Keratinocyte (primary cell): ENCODE measurements at places on chromosomes 5 and 9. TPM values are rescaled to one million over a fixed set of nuclear protein-coding genes. Genes with fewer than 3 reads are reported as not detected.

The TSSK1B gene
- polyA plus RNA-seq = 0.02 to 0.07 TPM (median 0.05 TPM) in 3 replicates

- no peak for DNase-seq
These were observed 10.2 kb downstream of the ADRB2 start for GRCh38 chr5:148836272-148837250.

The CCDC187 gene
- polyA plus RNA-seq = 0.03 to 0.04 TPM in 2 of 3 replicates, not detected in the other

- DNase-seq = no peak
These were observed 516 bp downstream of the MRPL41 start for GRCh38 chr9:137552022-137552768.

DNA sequence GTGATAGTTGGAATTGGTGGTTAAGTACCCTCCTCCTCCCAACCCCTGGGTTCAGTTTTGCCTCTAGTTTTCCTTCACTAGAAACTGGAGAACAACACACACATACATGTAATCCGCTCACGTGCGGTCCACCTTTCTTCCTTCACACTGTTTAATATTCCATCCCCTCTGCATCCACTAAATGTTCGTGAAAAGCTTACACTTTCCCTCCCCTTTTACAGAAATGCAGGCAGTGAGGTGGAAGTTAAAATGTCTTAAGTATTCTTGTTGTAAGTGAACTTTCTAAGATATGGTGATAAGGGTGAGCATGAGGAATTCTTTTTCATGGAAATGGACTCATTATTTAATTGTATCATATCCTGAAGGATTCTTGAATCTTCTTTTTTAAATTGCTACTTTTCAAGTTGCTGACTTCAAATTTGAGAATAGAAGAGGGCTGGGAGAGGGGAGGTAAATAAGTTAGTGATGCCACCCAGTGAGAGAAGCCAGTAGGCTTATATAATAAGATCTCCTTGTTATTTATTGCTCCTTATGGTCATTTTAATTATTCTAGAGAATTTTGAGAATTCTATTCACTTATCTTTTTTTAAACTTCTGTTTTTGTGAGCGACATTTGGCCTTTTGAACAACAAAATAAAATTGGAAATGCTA, 90.2 kb downstream of the TLE4 start:
- no peak for DNase-seq

DNA sequence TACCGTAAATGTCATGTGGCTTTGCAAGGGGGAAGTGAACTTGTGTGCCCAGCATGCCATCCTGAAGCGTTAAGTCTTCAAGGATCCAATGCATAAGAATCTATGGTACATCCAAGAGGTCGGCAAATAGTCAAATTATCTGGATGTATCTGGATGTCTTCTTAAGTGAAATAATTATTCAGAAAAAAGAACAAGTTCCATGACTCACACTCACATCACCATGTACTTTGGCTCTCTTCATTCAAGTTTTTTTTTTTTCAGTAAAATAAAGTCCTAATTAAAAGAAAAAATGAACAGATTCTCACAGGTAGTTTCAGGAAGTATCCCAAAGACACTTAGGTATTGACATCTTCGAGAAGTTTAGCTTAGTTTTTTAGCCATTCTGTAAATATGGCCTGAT, 62.7 kb upstream of the MEGF10 start:
- no peak for DNase-seq

The ARHGEF37 gene
- 4.1 to 25.0 TPM (median 8.7 TPM) in 3 replicates for polyA plus RNA-seq
